ENCODE measurements at places on chromosomes 2 and 18.

- DNase-seq: no peak
Measured at GRCh38 chr2:214069254-214069653, 341.6 kb upstream of the VWC2L start.

- DNase-seq: no peak
Measured at GRCh38 chr2:237571551-237571950, 5.2 kb downstream of the PRLH start.

DNA sequence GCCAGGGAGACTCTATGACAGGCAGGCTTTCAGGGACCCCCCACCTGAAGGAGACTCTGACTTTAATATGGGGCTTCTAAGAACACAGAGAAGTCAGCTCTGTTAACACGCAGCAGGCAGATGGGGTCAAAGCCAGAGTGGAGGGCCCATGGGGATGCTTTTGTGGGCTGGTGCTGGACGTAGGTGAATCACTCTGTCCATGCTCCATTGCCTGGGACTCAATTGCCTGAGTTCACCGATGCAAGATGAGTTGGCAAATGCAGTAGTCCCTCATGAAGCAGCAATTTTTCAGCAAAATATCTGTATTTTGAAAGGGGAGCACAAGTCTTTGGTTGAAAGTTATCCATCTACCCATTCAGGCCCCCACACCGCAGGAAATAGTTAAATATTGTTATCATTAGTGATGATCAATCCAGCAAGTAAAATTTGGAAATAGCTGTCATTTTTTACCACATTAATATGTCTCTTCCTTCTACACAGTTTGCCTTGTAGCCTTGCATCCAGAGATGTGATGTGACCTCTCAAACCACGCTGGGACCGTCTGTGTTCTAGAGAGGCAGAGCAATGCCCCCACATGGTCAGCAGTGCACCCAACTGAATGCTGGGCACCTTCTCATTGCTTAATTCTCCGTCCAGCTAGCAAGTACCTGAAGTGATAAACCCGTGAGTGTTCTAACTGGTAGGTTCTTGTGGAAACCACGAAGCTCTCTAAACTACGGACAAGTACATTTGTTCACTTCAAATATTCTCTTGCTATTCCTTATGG, 34.8 kb upstream of the FAM110C start:
- DNase-seq: no peak

GRCh38 chr2:58876126-58876525, 635.0 kb upstream of the FANCL start:
- DNase-seq: no peak

DNA sequence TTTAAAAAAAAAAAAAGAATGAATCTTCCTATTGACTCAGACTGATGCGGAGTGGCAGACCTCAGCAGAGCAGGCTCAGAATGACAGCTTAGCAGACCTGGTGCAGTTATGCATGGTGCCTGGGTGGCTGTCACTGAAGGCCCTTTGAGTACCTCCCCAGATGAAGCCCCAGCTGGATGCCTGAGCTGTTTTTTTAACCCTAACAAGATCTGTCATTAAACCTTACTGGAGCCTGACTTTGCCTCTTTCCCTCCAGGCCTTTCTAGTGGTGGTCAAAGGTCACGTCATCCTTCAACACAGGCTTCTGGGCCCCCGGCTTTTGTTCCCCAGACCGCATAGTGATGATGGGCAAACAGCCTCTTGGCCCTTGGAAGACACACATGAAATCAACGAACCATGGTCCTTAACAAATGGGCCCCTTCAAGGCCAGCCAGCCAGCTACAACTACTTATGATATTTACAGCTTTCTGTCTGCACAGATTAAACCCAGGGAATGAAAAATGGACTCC, 138.3 kb upstream of the CYP1B1 start:
- DNase-seq: no peak

DNA sequence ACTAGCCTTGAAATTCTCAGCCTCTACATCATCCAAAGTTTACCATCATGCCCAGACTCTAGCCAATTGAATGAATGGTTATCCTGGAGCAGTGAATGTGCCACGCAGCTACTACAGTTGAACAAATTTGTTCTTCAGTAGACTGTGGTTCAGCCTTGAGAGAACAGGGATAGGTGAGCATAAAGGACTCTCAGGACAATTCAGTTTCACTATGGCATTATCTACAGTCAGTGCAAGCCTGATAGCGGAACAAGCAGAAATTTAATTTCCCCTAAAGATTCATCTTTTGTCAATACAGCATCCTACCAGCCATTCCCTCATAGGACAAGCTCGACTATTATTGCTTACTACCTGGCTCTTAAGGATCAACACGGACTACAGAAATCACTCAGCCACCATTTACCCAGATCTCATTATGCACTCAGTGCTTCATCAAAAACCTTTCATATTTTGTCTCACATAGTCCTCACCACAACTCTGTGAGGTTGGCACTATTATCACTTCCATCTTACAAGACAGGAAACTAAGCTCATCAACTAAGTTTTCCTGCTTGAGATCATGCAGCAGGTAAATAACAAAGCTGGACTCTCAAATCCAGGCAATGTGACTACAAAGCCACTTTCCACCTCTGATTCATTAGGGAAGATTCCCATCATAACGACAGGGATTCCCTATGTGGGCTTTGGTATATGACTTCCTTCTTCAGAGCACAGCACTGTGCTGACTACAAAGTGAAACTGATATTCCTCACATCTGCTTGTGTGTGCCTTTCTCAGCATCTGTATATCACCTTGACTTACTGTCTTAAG, 181.5 kb upstream of the ACVR2A start:
- DNase-seq: no peak

GRCh38 chr18:50285071-50285470, 2.4 kb downstream of the CXXC1 start:
- no peak for DNase-seq

DNA sequence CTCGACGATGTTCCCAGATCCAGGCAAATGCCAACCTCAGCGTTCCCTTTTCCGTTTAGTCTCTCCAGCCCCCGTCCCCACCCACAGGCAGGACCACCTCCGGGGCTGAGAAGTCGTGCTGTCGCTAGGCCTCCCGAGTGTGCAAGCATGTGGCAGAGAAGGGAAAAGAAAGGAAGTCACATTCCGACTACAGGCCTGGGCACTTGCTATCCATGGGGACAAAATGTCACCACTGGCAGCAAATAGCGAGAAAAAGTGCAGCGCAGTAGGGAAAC, 420 bp downstream of the PIGN start:
- no peak for DNase-seq

All from lower lobe of right lung (tissue), 2 donors.